ENCODE measurements at places on chromosomes 7 and 10.
A peak's percentile ranks its signal among the peaks of the same experiment; 100 is the strongest.

GRCh38 chr7:18503126-18503866 lies 7.7 kb downstream of the HDAC9 start:
- DNase-seq: no peak

GRCh38 chr10:69965086-69965485 lies 87.6 kb upstream of the MACROH2A2 start:
- no peak for DNase-seq

DNA sequence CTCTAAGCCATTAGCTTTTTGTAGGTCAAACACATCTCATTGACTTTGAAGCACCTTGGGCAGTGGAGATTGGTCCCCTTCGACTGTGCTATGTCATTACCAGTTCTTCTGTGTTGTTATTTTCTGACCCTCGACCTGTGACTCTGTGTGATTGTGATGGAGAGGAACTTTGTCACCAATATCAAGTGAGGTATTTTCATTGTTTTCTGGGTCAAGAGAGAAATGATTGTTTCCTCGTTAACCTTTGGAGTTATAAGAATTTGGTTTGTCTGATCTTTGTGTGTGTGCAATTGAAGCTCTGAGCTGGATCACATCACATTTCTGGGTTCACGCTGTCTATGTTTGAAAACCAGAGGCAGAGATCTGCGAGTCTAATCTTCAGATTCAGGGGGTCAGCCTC lies 432.2 kb upstream of the KLF6 start:
- no peak for DNase-seq

- no peak for DNase-seq
These were observed 120.0 kb downstream of the PDE1C start for GRCh38 chr7:31950091-31950755.

DNA sequence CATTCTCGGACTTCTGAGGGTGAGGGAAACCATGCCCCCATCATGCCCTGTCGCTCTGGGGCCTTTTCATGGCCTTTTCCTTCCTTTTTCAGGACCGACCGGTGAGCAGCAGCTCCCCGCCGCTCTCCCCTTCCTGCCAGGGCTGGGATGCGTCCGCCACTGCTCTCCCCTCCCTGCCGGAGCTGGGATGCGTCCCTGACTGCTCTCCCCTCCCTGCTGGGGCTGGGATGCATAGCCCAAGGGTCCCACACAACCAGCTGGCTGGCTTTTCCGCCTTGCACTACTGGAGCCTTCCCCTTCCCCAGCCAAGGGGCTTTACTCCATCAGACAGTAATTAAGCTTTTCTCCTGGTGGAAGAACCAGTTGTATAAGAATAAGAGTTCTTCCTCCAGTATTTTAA lies 129.7 kb upstream of the COBL start:
- DNase-seq: no peak

DNA sequence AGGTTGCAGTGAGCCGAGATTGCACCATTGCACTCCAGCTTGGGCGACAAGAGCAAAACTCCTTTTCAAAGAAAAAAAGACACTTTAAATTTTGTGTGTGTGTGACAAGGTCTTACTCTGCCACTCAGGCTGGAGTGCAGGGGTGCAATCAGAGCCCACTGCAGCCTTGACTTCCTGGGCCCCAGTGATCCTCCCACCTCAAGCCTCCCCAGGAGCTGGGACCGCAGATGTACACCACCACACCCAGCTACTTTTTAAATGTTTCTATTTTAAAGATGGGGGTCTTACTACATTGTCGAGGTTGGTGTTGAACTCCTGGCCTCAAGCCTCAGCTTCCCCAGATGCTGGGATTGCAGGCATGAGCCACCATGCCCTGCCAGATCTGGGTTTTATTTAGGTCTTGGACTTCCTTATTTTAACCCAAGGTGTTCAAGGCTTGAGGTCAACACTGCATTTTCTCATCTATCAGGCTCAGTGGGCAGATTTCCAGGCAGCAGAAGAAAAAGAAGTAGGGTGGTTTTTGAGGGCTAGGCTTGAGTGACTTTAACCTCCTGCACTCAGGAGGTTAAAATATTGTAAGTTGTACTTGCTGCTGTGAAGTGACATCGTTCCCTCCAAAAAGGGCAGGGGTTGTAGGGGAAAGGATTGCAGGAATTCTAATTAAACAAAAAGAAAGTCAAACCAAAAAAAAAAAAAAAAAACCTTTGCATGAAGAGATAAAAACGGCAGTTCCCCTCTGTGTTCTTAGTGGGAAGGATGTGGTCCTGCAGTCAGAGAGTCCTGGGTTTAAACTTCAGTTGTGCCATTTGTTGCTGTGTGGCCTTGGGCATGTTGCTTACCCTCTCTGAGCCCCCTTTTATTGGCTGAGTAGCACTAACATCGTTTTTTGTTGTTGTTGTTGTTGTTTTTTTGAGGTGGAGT lies 71.5 kb downstream of the CARD11 start:
- no peak for DNase-seq

DNA sequence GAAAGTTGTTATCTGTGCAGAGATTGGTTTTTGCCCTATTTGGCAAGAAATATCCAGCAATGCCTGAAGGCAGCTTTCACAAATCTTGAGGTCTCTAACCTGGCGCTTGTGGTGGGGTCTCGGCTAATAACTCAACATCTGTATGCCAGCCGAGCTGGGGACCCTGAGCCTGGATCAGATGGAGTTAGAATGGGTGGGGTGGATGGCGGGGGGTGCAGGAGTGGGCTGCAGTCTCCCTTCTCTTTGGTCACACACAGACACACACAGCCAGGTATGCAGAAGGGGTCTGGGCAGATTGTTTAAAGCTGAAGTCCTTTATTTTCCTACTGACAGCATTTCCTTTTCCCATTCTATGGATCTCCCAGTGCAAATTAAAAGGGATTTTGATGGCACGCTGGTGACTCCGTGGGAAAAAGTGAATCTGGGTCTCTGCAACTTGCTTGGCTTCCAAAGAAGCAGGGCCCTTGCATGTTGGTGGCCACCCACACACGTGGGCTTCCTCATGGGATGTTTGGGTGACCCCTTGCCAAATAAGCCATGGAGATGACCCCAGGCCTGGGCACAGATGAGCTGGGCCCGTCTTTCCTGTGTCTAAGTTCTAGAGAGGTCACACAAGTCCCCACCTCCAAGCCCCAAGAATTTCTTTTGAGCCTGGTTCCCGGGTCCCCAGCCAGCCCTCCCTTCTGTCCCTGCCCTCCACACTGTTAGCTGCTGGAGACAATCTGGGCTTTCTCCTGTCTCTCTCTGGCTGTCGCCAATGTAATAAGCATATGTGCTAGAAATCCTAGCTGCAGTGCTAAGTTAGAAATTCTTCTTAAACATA lies 39.9 kb upstream of the EMX2 start:
- peak; percentile 50 for DNase-seq

- DNase-seq: no peak
These were observed 50.9 kb downstream of the DCLRE1A start for GRCh38 chr10:113802997-113803396.

DNA sequence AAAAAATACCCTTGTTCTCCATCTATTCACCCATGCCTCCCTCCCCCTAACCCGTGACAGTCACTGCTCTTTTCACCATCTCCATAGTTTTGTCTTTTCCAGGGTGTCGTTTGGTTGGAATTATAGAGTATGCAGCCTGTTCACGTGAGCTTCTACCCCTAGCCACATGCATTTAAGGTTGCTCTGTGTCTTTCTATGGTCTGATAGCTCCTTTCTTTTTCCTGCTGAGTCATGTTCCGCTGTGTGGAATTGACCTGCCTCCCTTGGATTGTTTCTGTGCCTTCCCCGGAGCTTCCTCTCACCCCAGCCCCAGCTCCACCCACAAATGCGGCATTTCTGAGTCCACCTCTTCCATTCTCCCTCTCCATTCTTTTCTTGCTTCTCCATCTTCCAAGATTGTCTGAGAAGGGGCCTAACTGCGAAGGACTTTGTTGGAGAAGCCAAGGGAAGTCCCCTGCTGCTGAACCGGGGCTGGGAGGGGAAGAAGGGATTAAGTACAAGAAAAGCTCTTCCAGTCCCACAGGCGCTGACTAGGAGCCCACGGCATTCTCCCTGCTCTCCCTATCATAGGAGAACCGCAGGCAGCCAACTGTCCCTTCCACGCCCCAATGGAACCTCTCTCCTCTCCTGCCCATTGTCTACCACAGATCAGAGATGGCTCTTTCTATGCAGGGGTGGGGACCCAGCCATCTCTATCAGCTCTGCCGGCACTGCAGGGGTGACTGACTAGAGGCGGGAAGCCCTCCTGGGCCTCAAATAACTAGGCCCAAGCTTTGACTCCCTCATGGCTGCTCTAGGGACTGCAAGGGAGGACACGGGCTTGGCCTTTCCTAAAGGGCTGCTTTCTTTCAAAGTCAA lies 87.5 kb upstream of the ANLN start:
- DNase-seq: no peak

DNA sequence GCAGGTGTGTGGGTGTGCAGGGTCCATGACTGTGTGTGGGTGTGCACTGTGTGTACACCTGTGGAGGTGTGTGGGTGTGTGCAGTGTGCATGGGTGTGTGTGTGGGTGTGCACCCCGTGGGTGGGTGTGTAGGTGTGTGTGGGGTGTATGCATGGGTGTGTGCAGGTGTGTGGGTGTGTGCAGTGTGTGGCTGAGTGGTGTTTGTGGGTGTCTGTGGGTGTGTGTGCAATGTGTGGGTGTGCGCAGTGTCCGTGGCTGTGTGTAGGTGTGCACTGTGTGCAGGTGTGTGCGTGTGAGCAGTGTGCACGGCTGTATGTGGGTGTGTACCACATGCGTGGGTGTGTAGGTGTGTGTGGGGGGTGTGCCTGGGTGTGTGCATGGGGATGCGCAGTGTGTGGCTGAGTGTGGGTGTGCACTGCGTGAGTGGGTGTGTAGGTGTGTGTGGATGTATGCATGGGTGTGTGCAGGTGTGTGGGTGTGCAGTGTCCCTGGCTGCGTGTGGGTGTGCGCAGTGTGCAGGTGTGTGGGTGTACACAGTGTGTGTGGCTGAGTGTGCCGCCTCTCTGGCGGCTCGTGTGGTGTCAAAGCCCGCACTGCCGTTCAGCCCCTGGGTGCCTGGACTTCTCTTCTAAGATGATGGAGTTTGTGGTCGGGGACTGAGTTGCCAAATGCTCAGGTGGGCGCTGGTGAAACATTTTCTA lies 208.3 kb downstream of the DNAJB6 start:
- DNase-seq: no peak

GRCh38 chr7:148214101-148214500 lies 376.5 kb upstream of the C7orf33 start:
- DNase-seq: no peak

GRCh38 chr10:62014510-62014909 lies 113.0 kb downstream of the ARID5B start:
- no peak for DNase-seq

DNA sequence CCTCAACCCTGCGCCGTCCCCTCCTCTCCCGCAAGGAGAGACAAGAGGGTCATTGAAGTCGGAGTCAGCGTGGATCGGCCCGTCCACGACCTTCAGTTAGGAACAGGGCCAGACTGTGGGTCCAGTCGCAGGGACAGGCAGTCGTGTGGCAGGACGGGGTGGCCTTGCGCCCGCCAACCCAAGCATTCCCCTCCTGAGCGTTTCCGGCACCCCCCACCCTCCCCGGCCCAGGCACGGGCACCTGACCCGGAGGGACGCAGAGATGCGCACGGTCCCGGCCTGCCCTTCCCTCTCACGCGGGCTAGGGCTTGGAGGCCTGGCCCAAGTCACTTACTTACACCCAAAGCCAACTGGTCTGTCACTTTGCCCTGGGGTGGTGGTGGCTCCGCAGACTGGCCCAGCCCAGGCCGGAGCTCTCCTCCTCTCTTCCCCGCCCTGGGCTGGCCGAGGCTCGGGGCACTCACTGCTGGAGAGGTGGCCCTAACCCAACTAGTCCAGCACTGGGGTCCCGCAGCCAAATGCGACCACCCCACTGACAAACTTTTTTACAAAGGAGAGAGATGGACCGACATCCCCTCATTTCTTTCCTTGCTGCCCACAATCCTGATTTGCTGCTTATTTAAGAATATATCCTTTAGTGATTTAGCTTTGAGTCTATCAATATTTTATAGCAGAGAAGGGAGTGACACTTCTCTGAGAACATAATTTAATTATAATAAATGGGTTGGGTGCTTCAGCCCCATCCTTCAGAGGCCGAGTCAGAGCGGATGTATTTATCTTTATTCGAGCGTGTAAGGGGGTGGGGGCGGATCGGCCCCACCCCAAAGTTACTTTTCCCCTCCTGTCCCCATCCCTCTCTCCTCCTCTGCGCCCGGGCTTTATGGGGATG lies 1.2 kb upstream of the UNCX start:
- DNase-seq: no peak

DNA sequence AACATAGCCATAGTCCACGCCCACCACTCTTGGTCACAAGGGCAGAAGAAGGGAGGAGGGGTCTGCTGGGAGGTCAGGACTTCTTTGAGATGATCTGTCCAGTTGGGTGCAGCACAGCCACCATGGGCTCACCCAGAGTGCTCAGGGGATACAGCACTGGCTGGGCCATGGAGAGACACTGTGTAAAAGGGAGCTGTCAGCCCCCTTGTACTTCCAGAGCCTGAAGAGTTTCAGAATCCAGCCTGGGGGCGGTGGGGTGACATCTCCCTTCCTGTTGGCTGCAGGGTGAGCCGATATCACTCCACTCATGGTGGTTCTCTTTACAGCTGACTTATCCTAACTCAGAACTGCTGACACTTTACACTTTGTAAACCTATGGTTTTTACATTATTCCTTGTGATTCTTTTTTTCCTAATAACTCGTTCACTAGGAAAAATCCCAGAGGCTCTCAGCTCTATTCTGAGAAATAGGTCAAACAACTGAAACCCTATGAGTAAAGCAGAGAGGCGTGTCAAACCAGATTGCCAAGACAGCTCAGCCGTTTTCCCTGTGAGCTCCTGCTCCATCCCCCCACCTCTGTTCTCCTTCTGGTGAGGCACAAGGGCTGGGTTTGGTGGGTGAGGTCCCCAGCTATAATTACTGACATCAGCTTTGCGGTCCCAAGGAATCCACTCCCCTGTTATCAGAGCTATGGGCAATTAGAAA lies 3.2 kb upstream of the MRPS24 start:
- peak; percentile 86 for DNase-seq

GRCh38 chr10:12780634-12781601 lies 220.6 kb downstream of the CCDC3 start:
- no peak for DNase-seq

GRCh38 chr10:60414111-60414510 lies 24.4 kb upstream of the ANK3 start:
- no peak for DNase-seq

DNA sequence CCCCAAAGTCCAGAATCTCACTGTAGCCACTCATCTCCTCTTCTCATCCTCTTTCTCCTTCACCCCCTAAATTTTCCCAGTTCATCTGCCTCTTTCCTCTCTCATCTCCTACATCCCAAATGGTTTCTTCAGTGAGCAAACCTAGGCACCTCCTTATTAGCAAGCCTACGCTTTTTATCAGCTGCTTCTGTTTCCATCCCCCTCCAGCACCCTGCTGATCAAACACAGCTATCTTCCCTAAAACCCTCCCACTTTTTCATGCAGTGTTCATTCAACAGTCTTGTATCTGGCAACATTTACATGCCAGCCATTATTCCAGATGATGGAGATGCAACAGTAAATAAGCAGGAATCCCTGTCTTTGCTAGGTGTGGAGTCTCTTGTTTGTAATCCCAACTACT lies 3.3 kb upstream of the ABRAXAS2 start:
- no peak for DNase-seq

GRCh38 chr7:44279731-44280505 lies 45.5 kb downstream of the CAMK2B start:
- peak; percentile 42 for DNase-seq

GRCh38 chr7:85184599-85185423 lies 2.0 kb downstream of the SEMA3D start:
- no peak for DNase-seq

All from ascending aorta (tissue), 2 donors.